ENCODE measurements at places on chromosomes 7 and 10.

GRCh38 chr10:80523773-80524172 lies 13.9 kb upstream of the SH2D4B start:
- DNase-seq: no peak

DNA sequence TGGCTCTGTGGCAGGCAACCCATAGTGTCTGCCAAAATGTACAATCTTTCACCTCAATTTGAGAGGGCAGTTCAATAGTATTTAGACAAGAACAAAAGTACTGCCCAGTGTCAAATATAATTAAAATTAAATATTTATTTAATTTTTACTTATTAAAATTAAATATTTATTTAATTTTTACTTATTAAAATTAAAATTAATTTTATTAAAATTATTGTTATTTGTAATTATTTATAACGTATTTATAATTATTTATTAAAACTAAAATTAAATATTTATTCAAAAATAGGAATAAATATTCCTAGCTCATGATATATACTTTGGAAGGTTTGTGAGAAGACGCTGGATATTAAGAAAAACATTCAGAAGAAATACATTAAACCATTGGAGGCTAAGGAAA lies 93.7 kb upstream of the CAV2 start:
- no peak for DNase-seq

GRCh38 chr7:151795168-151795811 lies 81.6 kb downstream of the PRKAG2 start:
- DNase-seq: no peak

DNA sequence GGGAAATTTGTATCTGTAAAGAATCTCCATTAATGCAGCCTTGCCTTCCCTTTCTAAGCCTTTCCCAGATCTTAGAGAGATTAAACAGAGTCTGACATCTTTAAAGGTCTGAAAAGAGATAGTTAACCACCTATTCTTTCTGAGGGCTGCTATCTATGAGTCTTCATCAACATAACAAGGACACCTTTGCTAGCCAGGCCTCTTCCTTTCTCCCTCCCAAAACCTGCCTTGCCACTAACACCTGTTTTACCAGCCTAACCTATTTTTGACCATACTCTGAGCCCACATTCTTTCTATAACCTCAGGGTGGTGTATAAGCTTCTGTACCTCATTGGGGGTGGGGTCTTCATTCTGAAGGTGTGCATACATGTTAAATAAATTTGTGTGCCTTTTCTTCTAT lies 217.1 kb downstream of the IPMK start:
- DNase-seq: peak; percentile 29

DNA sequence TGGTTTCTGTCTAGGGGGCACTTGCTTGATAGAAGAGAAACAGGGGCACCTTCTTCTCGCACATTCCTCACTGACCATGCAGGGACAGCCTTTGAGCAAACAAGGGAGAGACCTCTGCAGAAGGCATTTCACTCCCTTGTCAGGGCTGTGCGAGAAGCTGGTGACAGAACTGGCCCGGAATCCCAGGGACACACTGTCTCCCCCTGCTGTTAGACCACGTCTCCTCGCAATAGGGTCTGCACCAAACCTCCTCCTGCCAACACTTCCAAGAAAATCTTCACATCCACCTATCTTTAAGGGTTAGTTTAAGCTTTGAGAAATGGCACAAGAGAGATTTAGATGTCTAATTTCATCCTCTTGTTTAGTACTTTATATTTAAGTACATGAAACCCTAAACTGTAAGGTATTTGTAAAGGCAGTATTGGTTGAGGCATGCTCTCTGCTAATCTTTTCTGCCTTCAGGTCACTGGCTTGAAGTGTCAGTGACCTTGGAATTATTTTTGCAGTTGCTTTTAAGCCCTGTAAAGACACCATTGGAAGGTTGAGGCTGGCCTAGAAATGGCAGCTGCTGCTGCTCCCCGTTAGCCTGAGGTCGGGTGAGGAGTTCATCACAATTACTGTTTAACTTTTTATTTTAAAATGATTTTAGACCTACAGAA lies 37.0 kb downstream of the RBM20 start:
- peak; percentile 76 for DNase-seq

DNA sequence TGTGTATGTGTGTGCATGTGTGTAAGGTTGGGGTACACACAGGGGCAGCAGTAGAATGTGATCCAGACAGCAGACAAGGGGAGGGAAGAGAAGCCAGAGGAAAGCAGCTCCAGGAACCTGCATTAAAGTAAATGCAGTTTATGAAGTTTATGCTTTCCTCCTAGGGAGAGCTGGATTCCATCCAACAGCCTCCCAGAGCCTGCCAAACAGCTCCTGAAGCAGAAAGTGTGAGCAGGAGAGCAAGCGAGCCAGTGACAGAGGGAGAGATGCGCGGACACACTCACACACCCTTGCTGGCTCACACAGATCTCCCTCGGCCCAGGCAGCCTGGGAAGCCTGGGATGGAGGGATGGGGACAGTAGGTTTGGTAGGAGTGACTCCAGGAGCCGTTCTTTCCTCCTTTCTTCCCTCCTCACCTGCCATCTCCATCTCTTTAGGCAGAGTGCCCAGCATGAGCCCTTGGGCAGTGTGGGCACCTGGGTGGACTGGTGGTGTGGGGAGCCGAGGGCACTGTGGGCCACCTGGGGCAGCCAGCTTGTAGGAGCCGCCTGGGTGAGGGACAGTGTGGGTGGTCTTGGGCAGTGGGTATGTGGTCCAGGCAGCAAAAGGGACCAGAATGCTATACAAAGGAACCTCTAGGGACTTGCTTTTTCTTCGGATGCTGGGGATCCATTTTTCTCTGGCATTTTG lies 46.1 kb downstream of the PAX2 start:
- DNase-seq: no peak

DNA sequence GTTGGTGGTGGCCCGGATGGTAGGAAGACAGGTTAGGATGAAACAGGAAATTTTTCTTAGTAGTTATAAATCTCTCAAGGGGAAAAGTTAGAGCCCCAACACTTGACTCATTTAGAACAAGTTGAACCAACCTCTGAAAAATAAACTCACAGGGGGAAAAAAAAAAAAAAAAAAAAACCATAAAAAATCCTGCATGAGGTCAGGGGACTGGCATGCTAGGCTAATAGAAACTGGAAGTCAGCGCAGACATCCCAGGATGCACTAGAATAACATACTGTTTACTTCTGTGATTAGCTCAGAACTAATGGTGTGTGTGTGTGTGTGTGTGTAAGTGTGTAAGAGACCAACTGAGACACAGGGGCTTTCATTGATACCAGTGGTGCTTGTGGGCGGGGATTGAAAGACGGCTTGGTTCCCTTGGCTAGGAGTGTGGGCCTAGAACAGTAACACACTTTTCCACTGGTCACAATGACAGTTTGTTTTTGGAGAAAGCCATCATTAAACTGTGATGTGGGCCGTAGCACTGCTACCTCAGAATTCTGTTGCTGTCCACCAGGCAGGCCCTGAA lies 491.6 kb upstream of the GALNT17 start:
- DNase-seq: no peak

DNA sequence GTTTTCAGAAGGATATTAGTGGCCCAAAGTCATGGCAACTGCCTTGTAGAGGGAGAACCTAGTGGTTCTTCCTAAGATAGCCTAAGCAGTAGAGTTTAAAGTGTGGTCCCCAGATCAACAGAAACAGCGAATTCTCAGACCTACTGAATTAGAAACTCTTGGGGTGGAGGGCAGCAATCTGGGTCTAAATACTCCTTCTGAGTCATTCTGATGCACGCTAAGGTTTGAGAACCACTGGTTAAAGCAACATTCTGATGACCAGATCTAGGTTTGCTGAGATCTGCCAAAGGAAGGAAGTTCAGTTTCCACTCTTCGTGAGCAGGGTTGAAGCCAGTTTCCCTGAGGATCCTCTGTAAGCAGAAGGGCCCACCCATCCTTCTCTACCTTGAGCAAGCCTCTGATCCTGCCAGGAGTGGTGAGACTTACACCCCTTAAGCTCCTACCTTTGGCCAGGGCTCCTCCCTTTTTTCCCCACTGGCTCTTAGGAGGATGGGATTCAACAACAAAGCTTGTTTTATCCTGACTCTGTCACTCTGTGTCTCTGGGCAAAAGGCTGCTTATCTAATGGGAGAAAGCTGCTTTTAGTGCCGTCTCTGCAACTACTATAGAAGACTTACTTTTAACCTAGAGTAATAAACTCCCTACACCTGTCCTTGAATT lies 26.8 kb upstream of the TRUB1 start:
- DNase-seq: no peak

DNA sequence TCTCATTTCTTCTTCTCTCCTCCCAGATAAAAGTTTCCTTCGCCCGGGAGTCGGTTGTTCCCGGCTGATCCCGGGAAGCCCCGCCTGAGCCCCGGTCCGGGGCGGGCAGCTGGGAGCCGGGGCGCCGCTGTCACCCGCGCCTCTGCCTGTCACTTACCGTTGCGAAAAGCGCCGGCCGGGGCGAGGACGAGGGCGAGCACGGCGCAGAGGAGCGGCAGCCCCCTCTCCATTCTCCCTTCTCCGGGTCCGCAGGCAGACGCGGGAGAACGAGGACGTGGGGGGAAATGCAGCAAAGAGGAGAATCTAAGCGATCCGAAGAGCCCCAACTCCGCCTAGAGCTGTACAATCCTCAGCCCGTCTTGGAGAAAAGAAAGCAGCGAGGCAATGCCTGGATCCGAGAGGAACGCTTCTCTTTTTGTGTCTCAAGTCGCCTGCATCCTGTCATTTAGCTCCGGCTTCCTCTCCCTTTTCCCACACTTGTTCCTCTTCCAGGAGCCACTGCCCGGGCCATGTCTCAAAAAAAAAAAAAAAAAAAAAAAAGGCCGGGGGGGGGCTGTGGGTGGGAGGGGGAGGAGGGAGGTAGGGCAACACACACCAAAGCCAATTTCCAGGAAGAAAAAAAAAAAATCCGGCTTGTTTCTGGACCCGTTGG lies at the start of gene NRP1:
Gene NRP1, minus strand, starts transcription at position 515 of the 652 bp plus-strand sequence. Its CDS starts 285 bp downstream, at position 230.
- no peak for DNase-seq

DNA sequence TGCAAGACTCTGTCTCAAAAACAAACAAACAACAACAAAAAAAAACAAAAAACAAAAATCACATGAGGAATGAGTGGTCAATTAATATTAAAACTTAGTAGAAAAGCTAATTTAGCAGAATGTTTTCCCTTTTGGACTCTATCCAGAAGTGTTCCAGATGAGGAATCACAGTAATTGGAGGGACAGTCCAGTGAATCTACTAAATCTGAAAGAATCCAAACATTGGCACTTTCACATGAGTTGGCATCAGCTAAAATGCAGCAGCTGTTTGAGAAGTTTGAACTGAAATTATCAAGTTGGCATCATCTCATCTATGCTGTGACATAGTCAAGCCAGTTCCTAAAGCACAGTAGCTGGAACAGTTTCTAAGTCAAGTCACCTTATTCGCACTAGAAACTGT lies 367.8 kb downstream of the PPP1R3A start:
- DNase-seq: no peak

DNA sequence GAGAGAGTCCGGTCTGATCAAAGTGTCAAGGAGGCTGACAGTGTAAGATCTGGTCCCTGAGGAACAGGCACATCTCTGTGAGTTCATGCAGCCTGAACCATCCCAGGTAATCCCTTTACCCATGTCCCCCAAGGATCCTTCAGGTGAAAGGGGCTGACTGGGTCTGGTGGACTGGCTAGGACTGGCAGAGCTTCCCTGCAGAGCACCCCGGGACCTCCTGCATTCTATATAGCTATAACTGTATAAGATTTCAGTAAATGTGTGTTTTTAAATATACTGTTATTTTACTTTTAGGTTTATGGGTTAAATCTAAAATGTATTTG lies 246.8 kb downstream of the ELMO1 start:
- DNase-seq: no peak

GRCh38 chr10:102770108-102770482 lies 26.3 kb downstream of the WBP1L start:
- no peak for DNase-seq

DNA sequence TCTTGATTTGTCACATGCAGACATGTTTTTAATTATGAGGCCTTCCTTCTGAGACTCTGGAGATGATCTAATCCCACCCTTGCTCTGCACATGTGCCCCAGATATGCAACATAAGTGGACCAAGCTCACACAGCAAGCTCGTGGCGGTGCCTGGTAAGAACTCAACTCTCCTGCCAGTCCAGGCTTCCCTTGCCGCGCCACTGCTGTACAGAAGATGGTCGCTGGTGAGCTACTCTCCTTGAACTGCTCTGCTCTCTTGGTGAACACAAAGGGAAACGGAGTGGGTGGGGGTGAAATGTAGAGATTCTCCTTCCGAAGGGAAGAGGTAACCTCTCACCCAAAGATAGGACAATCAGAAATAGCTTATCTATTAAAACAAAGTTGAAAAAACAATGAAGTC lies 25.7 kb downstream of the MYOF start:
- no peak for DNase-seq

DNA sequence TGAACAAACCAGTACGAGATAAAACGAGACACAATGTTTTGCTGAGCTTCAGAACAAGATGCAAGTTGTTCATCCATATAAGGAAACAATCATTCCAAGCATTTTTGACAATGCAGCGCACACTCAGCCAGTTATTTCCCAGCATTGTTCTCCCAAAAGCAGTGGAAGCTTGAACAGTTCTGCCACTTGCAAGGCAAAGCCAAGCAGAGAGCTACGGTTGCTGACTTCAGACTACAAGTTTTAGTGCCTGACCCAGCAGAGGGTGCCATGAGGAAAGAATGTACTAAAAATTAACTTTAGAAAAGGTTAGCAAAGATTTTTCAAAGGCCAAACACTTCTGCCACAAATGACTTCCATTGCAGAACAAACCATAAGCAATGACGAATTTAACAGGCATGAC lies 152.5 kb downstream of the SLC25A13 start:
- DNase-seq: no peak

DNA sequence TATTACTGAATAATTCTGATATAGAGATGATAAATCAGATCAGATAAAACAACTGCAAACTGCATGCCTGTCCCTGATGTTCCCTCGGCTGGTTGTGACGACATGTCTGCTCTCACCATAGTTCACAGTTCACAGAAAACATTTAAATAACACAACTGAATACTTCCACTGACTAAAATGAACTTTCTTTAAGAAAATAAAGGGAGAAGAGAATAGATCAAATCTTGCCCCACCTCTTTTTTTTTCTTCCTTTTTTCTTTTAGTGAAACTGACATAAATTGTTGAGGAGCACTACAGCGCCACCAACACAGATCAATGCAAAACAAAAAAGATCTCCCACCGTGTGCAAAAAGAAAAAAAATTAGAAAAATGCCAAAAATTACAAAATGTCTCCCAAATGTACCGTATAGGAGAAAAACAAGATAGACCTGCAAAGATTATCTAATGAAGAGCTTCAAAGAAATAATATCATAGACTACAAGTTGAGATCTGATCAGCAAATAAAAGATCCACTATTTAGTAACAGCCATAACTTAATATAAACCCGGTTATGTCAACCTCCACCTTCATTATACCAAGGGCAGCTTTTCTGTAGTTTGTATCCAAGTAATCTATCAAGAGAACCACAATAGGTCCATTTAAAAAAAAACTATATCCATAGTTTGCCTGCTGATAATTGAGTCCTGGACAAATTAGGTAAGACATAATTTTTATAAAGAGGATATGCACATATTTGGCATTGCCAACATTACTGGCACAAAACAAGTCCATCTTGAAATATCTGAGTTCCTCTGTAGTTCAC lies 30.7 kb upstream of the EPC1 start:
- peak; percentile 58 for DNase-seq

- no peak for DNase-seq
These were observed 205.9 kb downstream of the PTEN start for GRCh38 chr10:88069338-88069737.

- DNase-seq: no peak
These were observed 1.9 kb upstream of the CUL1 start for GRCh38 chr7:148696787-148697186.

GRCh38 chr7:140596519-140597427 lies 43.8 kb downstream of the DENND2A start:
- DNase-seq: peak; percentile 74

- DNase-seq: no peak
These were observed 41.8 kb upstream of the WNT16 start for GRCh38 chr7:121286742-121287734.

GRCh38 chr10:60735244-60735643 lies 43.0 kb upstream of the CDK1 start:
- no peak for DNase-seq
